ENCODE measurements at places on chromosomes 4 and X. TPM values are rescaled to one million over a fixed set of nuclear protein-coding genes. Genes with fewer than 3 reads are reported as not detected.

- DNase-seq = no peak
- peaks cover 48% of the 10 kb centered on the region for H3K36me3 ChIP-seq
- no peaks in the 10 kb centered on the region for H3K4me1 ChIP-seq
These were observed 25.0 kb downstream of the FLNA start for GRCh38 chrX:154349359-154349935.

- peaks cover 2% of the 10 kb centered on the region for H3K4me1 ChIP-seq
- no peak overlapping the region for H3K27ac ChIP-seq
- H3K27me3 ChIP-seq = no peaks in the 10 kb centered on the region
- H3K36me3 ChIP-seq = no peaks in the 10 kb centered on the region
- no peak overlapping the region for H3K4me3 ChIP-seq
These were observed 129.8 kb downstream of the GPR143 start for GRCh38 chrX:9635803-9636202.

DNA sequence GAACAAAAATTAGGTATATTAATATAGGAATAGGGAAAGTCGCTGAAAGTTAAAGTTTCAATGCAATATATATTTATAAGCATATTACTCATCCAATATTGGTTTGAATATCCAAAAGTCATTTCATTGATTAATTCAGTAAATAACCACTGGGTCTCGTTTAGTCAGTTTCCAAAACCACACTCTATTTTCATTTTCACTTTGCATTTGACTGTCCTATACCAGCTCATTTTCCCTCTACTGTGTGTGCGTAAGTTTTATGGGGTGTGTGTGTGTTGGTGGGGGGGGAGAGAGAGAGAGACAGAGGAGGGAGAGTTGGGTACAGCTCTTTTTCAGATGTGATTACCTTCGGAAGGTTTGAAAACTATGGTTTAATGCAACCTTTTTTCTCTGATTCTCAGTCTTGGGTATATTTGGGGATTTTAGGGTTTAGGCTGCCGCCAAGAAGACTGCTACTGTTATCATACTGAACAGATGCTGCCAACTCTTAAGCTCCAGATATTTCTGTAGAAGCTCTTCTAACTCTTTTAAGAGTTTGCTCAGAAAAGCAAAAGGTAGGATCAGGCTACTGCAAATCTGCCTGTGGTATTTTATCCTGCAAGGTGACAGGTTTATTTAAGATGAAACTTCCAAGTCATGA, 1427.4 kb downstream of the PCDH7 start:
- H3K4me1 ChIP-seq = no peaks in the 10 kb centered on the region
- no peaks in the 10 kb centered on the region for H3K36me3 ChIP-seq
- DNase-seq = no peak
- no peak overlapping the region for H3K27ac ChIP-seq

- H3K27ac ChIP-seq = no peak overlapping the region
- H3K4me3 ChIP-seq = no peak overlapping the region
- no peak for DNase-seq
- H3K4me1 ChIP-seq = no peaks in the 10 kb centered on the region
- H3K27me3 ChIP-seq = no peaks in the 10 kb centered on the region
These were observed 78.7 kb downstream of the CAPN6 start for GRCh38 chrX:111191598-111191997.

DNA sequence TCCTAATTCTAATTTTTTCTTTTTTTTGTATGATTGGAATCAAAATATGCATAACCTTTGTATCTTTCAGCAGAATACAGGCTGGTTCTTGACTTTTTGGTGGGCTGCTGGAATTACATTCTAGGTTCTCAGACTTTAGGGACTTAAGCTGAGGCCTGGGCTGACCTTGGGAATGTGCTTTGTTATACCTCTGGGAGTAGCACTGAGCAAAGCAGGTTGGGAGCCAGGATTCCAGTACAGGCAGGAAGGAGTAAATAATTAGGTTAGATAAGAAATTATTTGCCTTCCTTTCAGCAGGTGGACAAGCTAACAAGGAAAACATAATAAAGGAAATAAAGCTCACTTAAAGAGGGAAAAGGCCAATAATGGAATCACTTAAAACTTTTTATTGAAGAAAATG, 49.9 kb upstream of the SLC4A4 start:
- H3K27ac ChIP-seq = peak overlapping the region; percentile 0
- peaks cover 6% of the 10 kb centered on the region for H3K4me1 ChIP-seq
- no peak overlapping the region for H3K4me3 ChIP-seq
- H3K27me3 ChIP-seq = no peaks in the 10 kb centered on the region
- DNase-seq = no peak
- H3K36me3 ChIP-seq = no peaks in the 10 kb centered on the region

DNA sequence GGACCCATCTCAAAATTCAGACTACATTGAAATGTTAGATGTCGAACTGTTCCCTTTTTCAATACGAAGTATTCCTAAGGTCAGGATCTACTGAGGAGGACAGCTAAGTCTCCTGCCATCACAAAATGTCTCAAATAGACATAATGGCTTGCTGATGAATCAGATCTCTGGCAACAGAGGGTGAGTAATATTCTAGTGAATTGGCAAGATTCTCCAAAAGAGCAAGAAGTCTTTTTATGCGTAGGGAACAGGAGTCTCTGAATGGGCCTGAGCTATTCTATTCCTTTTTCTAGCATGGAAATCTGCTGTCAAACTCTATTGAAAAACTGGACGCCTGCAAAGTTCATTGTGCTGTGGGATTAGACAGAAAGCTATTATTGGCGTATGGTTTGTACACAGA, 145.4 kb downstream of the FNIP2 start:
- no peaks in the 10 kb centered on the region for H3K27me3 ChIP-seq
- H3K36me3 ChIP-seq = no peaks in the 10 kb centered on the region
- no peak overlapping the region for H3K4me3 ChIP-seq

- no peaks in the 10 kb centered on the region for H3K36me3 ChIP-seq
- peak overlapping the region; percentile 61 for H3K27ac ChIP-seq
- peak; percentile 91 for DNase-seq
- H3K27me3 ChIP-seq = no peaks in the 10 kb centered on the region
- no peak overlapping the region for H3K4me3 ChIP-seq
These were observed 29.6 kb downstream of the REST start for GRCh38 chr4:56937262-56937661.

DNA sequence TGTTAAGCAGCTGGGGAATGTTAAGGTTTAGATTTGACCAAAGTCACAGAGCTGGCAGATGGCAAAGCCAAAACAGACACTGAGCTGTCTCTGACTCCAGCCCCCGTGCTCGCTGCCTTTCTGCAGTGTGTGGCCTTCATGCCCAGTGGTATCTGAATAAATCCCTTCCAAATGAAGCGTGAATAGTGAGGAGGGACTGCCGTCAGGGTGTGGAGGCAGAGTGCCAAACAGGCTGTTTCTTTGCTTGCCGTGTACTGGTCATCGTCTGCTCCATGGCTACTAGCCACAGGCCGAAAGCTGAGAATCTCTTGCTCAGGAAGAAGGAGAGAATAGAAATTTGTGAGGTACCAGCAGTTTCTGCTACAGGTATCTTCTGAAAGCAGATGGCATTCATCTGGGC, 19.7 kb downstream of the PRIMPOL start:
- H3K36me3 ChIP-seq = peaks cover 4% of the 10 kb centered on the region
- DNase-seq = no peak
- no peaks in the 10 kb centered on the region for H3K4me1 ChIP-seq
- H3K27me3 ChIP-seq = no peaks in the 10 kb centered on the region

- peak overlapping the region; percentile 53 for H3K27ac ChIP-seq
- H3K36me3 ChIP-seq = no peaks in the 10 kb centered on the region
- no peak overlapping the region for H3K4me3 ChIP-seq
- DNase-seq = peak; percentile 75
- H3K27me3 ChIP-seq = no peaks in the 10 kb centered on the region
These were observed 78.7 kb downstream of the SYNPO2 start for GRCh38 chr4:118967393-118967792.

- no peaks in the 10 kb centered on the region for H3K36me3 ChIP-seq
- no peaks in the 10 kb centered on the region for H3K27me3 ChIP-seq
- DNase-seq = peak; percentile 58
- H3K27ac ChIP-seq = no peak overlapping the region
These were observed 605.8 kb upstream of the TENM3 start for GRCh38 chr4:181637186-181638105.

- no peaks in the 10 kb centered on the region for H3K36me3 ChIP-seq
- H3K27me3 ChIP-seq = no peaks in the 10 kb centered on the region
- H3K4me3 ChIP-seq = no peak overlapping the region
- no peak overlapping the region for H3K27ac ChIP-seq
These were observed 128.7 kb downstream of the FHIP1A start for GRCh38 chr4:151537687-151538086.

GRCh38 chrX:9690046-9690445, 75.6 kb downstream of the GPR143 start:
- H3K4me3 ChIP-seq = no peak overlapping the region
- H3K36me3 ChIP-seq = no peaks in the 10 kb centered on the region
- H3K4me1 ChIP-seq = no peaks in the 10 kb centered on the region
- no peak for DNase-seq

DNA sequence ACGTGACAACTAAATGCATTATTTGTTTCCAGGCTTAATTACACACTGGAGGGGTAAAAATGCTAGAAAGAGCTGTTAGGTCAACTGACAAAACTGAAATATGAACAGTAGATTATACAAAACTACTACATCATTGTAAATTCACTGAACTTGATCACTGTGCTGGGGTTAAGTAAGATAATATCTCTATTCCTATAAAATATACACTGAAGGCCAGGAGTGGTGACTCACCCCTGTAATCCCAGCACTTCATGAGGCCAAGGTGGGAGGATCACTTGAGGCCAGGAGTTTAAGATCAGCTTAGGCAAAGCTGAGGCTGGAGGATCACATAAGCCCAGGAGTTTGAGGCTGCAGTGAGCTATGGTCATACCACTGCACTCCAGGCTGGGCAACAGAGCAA, 31.8 kb upstream of the NKX6-1 start:
- H3K36me3 ChIP-seq = no peaks in the 10 kb centered on the region
- no peak overlapping the region for H3K4me3 ChIP-seq
- H3K27me3 ChIP-seq = no peaks in the 10 kb centered on the region
- H3K27ac ChIP-seq = no peak overlapping the region

Gene DCHS2
- total RNA-seq = under 0.01 TPM

Gene TMPRSS11B
- not detected for total RNA-seq

Gene ANOS1
- total RNA-seq = under 0.01 TPM

Gene SASH3
- total RNA-seq = not detected

Gene AADAT
- total RNA-seq = 3.5 TPM

Gene STATH
- total RNA-seq = not detected

Gene LIMCH1
- total RNA-seq = 2.8 TPM

Gene CXCL3
- total RNA-seq = 2.5 TPM

Gene IL13RA2
- 42.1 TPM for total RNA-seq

Data from fibroblast of lung (primary cell).